Liver (tissue), 10 donors: ENCODE measurements at places on chromosomes 2 and 18.

DNA sequence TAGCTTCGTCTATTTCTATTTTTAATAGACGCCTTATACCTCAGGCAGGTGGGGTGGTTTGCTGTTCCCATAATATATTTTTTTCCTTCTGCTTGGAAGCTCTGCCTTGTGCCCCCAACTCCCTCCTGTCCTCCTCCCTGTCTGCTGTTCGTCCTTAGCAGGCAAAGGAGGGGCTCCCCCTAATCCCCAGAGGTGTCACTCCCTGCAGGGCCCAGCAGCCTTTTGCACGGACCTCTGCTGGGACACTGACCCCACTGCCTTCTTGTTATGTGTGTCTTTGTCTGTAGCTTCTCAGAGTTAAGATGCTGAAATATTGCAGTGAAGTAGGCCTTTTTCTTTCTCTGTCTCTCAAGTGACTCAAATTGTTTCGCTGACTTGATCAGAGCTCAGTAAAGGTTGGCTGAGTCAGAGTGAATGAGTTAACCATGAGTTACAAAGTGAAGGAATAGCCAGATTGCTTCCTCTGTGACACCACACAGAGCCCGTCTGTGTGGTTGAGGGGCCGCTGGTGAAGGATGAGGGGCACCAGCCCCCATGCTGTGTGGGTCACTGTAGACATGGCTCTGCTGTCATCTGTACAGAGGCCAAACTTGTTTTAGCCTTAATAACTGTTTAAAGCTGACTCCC lies 47.7 kb downstream of the PRKCE start:
- no peak for DNase-seq

- DNase-seq: no peak
Observed at GRCh38 chr18:75240433-75240832, 29.8 kb downstream of the TSHZ1 start.

- no peak for DNase-seq
Observed at GRCh38 chr2:70766357-70767078, 1.5 kb downstream of the ADD2 start.

GRCh38 chr2:203583084-203583695 lies 48.1 kb upstream of the RAPH1 start:
- no peak for DNase-seq
